ENCODE measurements at places on chromosomes 6 and 20. TPM values are rescaled to one million over a fixed set of nuclear protein-coding genes. Genes with fewer than 3 reads are reported as not detected.

TXLNB gene
- 0.03 TPM for total RNA-seq

TMEM170B gene
- 2.2 TPM for total RNA-seq

HCRTR2 gene
- not detected for total RNA-seq

RFX6 gene
- total RNA-seq = not detected

TINAG gene
- total RNA-seq = not detected

Measured in smooth muscle cell of the pulmonary artery (primary cell).